ENCODE measurements at places on chromosomes 5 and 9. TPM values are rescaled to one million over a fixed set of nuclear protein-coding genes. Genes with fewer than 3 reads are reported as not detected.
A peak's percentile ranks its signal among the peaks of the same experiment; 100 is the strongest.

DNA sequence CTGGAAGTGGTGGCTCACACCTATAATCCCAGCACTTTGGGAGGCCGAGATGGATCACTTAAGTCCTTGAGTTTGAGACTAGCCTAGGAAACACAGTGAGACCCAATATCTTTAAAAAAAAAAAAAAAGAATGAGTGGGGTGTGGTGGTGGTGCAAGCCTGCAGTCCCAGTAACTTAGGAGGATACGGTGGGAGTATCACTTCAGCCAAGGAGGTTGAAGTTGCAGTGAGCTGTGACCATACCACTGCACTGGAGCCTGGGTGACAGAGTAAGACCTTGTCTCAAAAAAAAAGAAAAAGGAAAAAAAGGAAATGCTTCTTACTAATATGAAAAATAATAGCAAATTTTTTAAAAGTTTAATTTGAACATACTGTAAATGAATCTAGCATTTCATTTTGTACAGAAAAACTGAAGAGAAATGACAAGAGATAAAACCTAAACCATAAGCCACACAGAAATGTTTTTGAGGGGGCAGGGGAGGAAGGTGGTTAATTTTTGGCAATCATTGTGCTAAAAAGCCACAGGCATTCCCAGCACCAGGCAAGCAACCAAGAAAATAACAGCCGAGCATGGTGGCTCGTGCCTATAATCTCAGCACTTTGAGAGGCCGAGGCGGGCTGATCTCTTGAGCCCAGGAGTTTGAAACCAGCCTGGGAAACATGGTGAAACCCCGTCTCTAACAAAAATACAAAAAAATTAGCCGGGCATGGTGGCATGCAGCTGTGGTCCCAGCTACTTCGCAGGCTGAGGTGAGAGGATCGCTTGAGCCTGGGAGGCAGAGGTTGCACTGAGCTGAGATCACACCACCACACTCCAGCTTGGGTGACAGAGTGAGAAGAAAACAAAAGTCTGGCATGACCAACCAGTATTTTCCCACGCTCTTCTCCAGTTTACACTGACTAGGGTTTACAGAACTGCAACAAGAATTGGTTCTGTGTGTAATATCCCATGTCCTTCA is 114.5 kb upstream of the NR5A1 start:
- no peak for DNase-seq

GRCh38 chr5:123807177-123807945 is 295.4 kb downstream of the CSNK1G3 start:
- DNase-seq: peak; percentile 85

- DNase-seq: no peak
Observed at GRCh38 chr9:70355801-70356200, 58.7 kb downstream of the KLF9 start.

GRCh38 chr5:181215997-181216989 is 6.8 kb upstream of the TRIM41 start:
- DNase-seq: no peak

- no peak for DNase-seq
Observed at GRCh38 chr9:133420392-133420827, 1.8 kb upstream of the ADAMTS13 start.

GRCh38 chr9:16715404-16715803 is 155.1 kb downstream of the BNC2 start:
- DNase-seq: no peak

DNA sequence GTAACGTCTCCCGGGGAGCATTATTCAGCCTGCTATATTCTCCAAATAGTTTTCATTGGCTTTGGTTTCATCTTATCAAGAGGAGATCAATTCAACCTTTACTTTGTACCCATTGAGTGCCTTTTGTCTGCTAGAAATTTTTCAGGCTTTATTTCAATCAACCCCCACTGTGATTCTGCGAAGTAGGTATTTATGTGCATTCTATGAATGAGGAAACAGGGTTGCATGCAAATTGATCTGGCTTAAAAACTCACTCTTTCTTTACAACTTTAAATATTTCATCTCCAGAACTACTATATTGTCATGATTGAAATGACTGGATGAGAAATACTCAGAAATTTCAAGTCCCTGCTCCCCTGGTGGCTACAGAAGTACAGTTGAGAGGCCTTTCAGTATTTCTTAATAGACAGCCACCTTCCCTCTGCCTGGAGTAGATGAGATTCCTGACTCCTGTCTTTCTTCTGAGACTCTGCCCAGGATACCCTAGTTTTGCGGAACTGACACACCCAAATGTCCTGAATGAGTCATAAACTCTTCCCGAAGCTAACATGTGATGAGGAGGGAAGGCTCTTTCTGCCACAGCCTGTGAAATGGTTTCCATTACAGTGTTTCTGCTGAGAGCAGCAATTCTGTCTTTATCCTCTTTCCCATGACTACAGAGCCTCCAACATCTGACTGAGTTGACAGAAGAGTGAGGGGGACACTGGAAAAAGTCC is 52.6 kb upstream of the TNC start:
- no peak for DNase-seq

Gene ANXA6
- 183 TPM for polyA plus RNA-seq

Gene GALNT12
- polyA plus RNA-seq: 3.6 TPM

Gene SMC5
- polyA plus RNA-seq: 5.5 TPM

Gene SFXN1
- 33.4 TPM for polyA plus RNA-seq

Gene IL13
- polyA plus RNA-seq: not detected

Gene MFAP3
- 3.1 TPM for polyA plus RNA-seq

Gene GPR150
- 0.19 TPM for polyA plus RNA-seq

Gene SCGB3A2
- not detected for polyA plus RNA-seq

Data from kidney (tissue), 22 donors.